ENCODE measurements at places on chromosomes 5 and 9.
A peak's percentile ranks its signal among the peaks of the same experiment; 100 is the strongest.

GRCh38 chr5:153485641-153486040 lies 4.8 kb upstream of the GRIA1 start:
- no peak for DNase-seq

- DNase-seq, result peak; percentile 6
Measured at GRCh38 chr9:86349271-86349670, 4.9 kb downstream of the TUT7 start.

GRCh38 chr5:77080905-77081304 lies 6.2 kb downstream of the ZBED3 start:
- no peak for DNase-seq

- DNase-seq, result no peak
Measured at GRCh38 chr5:142048272-142048671, 35.4 kb upstream of the GNPDA1 start.

GRCh38 chr5:80346055-80346454 lies 26.3 kb downstream of the SPZ1 start:
- no peak for DNase-seq

GRCh38 chr5:135576075-135576599 lies 2.7 kb downstream of the CXCL14 start:
- no peak for DNase-seq

DNA sequence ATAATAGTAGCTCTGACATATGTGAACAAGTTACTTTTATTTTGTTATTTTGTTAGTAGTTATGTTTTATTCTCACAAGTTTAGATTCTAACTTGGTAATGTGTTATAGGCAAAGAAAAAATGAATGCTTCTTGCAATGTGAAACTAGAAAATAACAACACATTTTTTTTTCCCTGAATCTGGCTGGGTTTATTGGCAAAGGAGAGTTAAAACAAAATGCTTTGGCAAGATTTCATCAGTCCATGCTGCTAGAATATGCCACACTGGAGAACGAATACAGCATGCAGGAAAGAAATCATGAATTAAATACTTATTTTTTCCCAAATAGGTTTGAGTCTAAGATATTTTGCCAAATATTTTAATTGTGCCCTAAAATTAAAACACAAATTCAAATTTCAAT lies 1048.1 kb upstream of the ACO1 start:
- DNase-seq, result no peak

- peak; percentile 35 for DNase-seq
Measured at GRCh38 chr9:76456202-76456926, 2.6 kb upstream of the GCNT1 start.

DNA sequence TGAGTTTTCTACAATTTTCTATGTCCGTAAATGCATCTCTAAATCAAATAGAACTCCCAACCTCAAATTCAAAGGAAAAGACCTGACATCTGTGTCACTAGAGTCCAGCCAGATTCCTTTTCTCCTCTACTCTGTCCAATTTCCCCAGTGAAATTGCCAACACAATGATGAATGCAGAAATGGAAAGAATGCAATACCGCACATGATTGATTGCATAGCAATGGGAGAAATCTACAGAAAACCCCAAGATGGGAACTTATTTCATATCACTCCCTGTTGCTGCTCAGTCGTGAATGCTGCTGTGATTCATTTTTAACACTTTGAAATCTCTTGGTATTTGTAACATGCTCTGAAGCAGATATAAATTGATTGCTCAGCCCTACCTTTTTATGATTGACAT lies 355.1 kb upstream of the TUSC1 start:
- no peak for DNase-seq

- no peak for DNase-seq
Measured at GRCh38 chr5:14463629-14464028, 118.0 kb upstream of the OTULINL start.

- DNase-seq, result no peak
Measured at GRCh38 chr5:38107096-38107495, 151.3 kb upstream of the EGFLAM start.

- DNase-seq, result no peak
Measured at GRCh38 chr9:136854842-136855460, 2.8 kb downstream of the MAMDC4 start.

DNA sequence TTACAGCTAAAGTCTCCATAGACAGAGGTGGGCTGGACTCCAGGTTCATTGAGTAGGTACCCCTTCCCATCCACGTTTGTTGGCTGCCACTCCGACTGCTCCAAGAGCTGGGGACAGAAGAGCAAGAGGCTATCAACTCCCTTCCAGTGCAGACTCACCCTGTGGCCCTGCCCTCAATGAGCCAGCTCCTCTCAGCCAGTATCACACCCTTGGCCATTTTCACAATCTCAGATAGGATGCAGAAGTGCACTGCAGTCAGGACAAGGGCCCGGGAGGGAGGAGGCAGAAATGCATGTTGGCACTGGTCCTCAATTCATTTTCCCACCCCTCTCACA lies 6.2 kb downstream of the IRF1 start:
- no peak for DNase-seq

GRCh38 chr9:130483371-130483971 lies 38.7 kb downstream of the ASS1 start:
- DNase-seq, result no peak

DNA sequence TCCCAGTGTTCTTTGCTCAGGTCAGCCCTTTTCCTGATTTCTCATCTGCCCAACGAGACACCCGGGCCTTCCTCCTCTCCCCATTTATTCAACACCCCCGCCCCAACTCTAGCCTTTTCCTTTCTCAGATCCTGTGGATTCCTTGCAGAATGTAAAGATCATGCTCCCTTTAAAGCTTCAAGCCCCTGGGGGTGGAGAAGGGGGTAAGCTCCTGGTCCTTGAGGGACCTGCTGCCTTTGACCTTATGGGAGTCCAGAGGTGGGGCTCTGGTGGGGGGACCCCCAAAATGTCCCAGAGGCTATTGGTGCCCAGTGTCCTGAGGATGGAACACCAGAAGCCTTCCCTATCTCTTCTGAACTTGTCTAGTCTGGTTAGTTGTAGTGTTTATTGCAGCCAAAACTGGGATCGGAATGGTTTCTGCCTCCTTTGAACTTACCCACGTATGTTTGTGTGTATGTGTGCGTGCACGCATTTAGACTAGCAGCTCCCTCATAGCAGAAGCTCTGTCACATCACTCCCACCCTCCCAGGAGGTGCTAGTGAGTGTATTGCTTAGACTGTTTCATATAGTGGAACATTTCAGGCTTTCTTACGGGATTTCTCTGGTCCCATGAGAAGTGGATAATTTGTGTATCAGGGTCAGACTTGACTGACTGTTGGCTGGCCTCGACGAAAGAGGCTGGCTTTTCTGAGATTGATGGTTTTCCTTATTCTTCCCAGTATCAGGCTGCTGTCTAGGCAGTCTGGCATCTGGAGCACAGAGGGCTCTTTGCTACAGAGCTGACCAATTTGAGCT lies 1.1 kb downstream of the GALNT10 start:
- no peak for DNase-seq

DNA sequence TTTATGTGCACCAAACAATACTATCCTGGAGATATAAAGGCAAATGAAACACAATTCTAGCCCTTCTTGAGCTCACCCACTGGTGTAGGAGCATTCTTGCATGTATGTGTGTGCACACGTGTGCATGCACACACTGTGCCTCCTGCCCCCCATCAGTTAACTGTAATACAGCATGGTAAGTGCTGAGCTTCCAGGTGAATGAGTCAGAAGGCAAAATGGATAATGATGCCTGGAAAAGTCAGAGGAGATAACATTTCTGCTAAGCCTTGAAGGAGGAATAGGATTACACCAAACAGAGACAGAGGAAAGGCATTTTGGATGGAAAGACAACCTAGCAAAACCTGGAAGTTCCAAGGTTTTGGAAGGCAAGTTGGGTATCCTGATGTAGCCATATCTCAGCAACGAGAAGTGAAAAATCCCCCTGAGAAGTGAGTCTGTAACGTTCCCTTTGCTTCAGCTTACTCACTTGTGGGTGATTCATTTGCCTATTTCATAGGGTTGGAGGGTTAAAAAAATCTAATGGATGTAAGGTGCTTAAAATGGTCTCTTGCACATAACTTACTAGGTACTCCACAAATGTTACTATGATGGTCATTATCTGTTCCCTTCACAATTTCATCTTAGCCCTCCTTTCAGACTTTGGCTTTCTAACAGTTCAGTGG lies 101.4 kb upstream of the STC2 start:
- no peak for DNase-seq

GRCh38 chr5:173688703-173689102 lies 72.3 kb upstream of the BOD1 start:
- no peak for DNase-seq

- no peak for DNase-seq
Measured at GRCh38 chr9:34190996-34191892, 12.4 kb downstream of the UBAP1 start.

- DNase-seq, result no peak
Measured at GRCh38 chr5:104345222-104346016, 782.8 kb upstream of the NUDT12 start.

DNA sequence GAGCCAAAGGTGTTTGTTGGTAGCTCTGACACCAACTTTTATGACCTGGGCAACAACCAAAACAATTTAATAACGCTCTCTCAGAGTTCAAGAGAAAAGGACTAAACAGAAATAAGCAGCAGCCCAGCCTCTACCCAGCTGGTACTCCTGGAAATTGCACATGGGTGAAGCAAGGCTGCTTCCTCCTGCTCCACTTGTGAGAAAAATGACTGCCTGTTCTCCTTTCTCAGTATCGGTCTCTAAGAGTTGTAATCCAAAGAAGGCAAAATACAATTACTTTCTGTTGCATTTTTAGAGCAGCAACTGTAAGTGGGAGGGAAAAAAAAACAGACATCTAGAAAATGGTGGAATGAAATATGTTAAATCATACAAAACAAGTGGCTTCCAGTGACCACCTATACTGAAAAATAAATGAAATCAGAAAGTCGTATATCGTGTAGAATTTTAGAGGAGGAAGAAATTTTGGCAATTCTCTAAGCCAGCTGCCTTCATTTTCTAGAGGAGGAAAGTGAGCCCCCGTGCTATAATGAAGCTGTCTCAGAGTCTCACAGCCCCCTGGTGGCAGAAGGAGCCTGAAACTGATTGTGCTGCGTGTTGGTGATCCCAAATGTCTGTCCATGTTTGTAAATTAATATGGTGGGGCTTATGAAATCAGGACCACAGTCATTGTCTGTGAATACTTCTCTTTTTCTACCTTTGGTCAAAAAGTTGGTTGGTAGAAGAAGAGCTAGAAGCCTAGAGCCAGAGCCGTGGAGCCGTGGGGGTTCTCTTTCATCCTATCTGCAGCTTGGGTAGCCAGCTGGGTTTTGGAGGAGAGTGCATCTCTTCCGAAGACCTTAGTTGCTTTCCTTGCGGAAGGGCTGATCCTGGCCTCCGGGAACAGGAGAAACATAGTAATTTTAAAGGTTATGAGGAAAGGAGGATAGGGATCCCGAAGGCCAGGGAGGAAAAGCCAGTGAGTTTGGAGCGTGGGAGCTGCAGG lies 139.9 kb downstream of the PIP5K1B start:
- peak; percentile 18 for DNase-seq

DNA sequence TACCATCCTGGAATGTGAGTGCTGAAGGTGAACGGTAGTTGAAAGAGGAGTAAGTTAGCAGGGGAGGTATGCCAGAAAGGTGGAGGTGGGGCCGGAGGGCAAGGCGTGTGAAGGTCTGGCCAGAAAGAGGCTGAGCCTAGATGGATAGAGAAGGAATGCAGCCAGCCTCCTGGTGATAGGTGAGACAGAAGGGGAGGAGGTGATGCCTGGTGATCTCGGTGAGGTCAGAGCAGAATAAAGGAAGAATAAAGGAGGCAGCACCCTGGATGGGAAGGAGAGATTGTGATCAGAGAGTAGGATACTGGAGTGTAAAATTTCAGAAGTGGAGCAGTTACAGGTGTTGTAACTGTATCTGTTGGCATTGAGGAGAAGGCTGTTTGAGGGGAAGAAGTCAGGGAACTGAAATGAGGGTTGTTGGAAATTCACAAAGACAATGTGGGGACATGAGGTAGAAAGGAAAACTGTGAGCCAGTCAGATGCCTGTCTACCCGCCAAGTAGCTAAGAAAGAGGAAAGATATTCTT lies 2.0 kb downstream of the GNG10 start:
- DNase-seq, result no peak

GRCh38 chr5:154369682-154370081 lies 76.1 kb upstream of the SAP30L start:
- no peak for DNase-seq

DNA sequence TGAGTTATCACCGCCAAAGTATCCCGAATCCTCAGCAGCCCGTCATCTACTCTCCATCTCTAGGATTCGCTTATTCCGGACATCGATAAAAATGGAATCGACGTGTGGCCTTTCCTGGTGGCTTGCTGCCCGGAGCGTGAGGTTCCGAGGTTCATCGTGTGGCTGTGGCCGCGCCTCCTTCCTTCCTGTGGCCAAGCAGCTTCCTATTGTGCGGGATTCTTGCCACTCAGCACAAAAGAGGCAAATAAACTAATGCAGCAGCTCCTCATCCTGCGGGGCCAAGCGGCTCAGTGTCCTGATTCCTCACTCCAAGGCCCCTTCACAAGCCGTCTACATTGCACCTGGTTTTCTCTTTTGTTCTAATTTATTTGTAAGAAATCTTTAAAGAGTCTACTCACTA lies 800.9 kb downstream of the CDH9 start:
- no peak for DNase-seq

DNA sequence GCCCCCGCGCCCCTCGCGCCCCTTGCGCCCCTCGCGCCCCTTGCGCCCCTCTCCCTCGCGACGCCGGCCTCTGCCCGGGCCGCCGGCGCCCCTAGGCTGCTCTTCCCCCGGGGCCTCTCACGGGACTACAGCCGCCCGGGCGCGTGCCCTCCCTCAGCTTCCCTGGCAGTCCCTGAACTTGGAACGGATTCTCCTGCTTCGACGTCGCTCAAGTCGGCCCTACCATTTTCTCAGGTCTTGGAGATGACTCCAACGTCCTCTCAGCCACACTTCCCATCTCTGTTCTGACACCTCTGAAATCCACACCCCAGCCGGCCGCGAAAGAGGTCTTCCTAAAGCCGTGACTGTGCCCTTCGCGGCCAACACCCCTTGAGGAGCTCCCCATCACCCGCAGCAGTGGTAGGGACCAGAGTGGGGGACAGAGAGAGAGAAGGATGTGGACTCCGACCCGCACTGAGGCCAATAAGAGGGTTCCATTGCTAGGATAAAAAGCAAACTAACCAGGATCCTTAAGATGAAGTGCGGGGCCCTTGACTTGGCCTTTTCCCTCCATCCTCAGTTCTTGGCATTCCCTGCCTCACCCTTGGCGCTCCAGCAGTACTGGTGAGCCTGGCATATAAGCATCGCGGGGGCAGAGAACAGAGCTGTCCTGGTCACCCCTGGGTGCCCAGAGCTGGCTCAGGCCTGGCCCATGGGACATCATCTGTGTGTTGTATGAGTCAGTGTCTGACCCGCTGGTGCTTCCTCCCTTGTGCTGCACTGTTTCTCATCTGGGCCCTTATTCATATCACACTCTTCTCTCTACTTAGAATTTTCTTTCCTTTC lies 38.6 kb upstream of the GARNL3 start:
- no peak for DNase-seq

GRCh38 chr9:131473198-131473885 lies 29.4 kb upstream of the POMT1 start:
- DNase-seq, result no peak

DNA sequence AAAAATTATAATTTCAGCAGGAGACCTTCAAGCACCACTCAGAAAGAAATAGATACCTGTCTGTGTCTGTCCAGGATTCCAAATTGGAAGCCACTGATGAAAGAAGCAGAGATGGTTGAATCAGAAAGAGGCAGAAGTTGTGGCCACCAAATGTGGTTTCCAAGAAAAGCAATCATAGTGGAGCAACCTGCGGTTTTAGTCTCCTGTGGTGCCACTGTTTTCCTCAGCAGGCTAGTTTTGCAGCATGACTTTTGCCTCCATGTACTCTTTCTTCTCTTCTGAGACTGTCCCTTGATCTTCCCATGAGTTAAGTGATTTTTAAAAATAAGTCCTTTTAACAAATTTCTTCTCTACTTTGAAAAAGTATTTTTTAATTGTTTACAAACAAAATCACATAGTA lies 535.8 kb downstream of the CYLC2 start:
- DNase-seq, result no peak

Measured in right renal pelvis (tissue), 4 donors.